ENCODE measurements at places on chromosomes 13 and 19.

DNA sequence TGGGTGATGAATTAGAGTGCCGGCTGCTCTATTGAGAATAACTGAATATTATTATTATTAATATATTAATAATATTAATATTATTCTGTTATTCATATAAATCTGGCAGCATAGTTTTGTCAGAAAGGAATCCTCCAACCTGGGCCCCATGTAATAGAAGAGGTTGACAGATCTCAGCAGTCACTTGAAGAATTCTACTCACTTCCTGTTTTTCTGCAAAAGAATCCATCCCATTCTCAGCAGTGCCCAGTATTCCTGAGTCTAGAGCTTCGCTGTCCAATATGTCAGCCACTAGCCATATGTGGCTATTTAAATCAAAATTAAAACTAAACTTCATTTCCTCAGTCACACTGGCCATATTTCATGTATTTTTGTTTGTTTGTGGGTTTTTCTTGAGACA is 72.4 kb upstream of the USPL1 start:
- no peak for DNase-seq

DNA sequence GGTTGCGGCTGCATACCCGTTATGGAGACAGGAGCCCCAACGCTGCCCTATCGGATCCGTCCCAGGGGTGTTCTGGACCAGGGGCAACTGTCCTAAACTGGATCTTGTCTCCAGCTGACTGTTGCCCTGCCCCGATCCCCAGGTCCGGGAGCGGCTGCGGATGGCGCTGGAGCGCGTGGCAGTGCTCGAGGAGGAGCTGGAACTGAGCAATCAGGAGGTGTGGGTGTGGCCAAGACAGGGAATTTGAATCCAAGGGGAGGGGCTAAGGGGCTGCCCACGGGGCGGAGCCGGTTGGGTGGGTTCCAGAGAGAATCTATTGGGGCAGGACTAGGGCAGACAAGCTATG is 9.9 kb downstream of the PPFIA3 start:
- DNase-seq = no peak

GRCh38 chr13:25948910-25949309 is 102.9 kb downstream of the SHISA2 start:
- DNase-seq = no peak

DNA sequence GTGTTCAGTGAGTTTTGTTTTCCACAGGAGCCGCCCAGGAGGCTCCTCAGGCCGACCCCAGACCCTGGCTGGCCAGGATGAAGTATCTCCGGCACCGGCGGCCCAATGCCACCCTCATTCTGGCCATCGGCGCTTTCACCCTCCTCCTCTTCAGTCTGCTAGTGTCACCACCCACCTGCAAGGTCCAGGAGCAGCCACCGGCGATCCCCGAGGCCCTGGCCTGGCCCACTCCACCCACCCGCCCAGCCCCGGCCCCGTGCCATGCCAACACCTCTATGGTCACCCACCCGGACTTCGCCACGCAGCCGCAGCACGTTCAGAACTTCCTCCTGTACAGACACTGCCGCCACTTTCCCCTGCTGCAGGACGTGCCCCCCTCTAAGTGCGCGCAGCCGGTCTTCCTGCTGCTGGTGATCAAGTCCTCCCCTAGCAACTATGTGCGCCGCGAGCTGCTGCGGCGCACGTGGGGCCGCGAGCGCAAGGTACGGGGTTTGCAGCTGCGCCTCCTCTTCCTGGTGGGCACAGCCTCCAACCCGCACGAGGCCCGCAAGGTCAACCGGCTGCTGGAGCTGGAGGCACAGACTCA is 12.9 kb downstream of the B3GNT3 start:
- DNase-seq = no peak

- DNase-seq = no peak
Measured at GRCh38 chr19:31387717-31388301, 38.6 kb upstream of the TSHZ3 start.

GRCh38 chr19:16519230-16519687 is 23.0 kb downstream of the CHERP start:
- DNase-seq = no peak

DNA sequence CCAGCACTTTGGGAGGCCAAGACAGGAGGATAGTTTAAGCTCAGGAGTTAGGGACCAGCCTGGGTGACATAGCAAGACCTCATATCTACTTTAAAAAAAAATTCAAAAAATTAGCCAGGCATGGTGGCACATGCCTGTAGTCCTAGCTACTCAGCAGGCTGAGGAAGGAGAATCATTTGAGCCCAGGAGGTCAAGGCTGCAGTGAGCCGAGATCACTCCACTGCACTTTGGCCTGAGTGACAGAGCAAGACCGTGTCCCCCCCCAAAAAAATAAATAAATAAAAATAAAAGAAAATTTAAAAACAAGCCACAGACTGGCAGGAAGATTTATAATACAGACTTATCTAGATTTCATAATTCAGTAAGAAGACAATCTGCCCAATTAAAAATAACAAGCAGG is 14.8 kb downstream of the PSPC1 start:
- DNase-seq = no peak

DNA sequence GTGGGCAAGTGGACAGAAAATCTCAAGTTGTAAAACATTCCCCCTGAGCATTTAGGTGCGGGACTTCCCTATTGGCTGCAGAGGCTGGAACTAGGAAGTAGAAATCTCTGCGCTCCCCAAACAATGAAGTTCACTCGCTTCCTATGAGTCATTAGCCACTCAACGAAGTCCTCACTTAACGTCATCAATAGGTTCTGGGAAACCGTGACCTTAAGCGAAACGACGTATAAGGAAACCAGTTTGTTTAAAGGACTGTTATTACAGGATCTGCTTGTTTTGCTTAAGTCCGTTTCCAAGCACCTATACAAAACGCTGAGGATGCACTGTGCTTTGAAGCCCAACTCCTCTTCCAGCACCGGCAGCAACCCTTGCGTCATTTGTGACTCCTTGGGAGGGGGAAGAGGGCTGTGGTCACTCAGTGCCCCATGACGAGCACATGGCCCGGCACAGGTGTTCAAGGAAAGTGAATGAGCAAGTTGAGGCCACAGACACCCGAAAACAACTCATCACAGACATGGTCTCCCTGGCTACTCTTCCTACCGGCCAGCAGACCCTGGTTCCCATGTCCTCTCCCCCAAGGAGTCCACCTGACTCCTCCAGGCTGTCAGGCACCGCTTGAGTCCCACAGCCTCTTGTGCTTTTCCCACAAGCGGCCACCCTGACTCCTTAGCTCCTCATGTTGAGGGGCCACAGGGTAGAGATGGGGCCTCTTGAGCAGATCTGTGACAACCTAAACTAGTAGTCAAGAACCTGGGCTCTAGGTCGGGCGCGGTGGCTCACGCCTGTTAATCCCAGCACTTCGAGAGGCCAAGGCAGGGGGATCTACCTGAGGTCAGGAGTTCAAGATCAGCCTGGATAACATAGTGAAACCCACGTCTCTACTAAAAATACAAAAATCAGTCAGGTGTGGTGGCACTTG is 4.8 kb downstream of the RPS16 start:
- no peak for DNase-seq

DNA sequence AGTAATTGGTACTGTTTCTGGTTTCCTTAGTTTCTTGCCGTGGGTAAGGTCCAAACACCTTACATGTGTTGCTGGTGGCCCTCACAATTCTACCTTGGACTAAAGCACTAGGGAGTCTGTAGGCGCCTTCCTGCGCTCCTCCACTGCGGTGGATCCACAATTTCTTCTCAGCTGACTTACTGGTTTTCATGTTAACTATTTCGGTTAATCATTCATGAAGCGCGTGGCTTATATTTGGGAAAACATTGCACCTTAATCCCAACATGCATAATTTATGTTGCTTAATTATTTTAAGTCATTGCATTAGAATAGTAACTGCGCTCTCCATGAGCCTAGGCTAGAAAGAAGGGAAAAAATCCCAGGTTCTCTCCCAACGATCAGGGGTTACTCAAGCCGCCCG is 37.7 kb downstream of the ARHGEF7 start:
- DNase-seq = no peak

DNA sequence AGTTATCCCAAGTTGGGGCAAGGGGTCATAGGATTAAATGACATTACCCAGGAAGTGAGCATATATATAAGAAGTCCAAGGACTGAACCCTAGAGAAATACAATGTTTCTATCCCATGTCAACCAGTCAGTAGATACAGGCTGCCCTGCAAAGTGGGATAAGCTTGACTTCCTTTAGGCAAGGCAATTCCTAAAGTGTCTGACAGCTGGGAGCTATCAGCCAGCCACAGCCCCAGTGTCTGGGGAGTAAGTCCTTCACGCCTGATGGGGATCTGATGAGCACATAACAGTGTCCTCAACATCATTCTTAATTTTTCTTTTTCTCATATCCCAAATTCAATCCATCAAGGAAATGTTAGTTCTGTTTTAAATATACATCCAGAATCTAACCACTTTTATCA is 54.1 kb downstream of the DNAJC15 start:
- DNase-seq = no peak

- no peak for DNase-seq
Measured at GRCh38 chr13:23279321-23279720, 98.5 kb downstream of the SGCG start.

- no peak for DNase-seq
Measured at GRCh38 chr19:13118424-13119193, 545 bp downstream of the NACC1 start.

- DNase-seq = no peak
Measured at GRCh38 chr13:97639236-97639635, 205.3 kb downstream of the RAP2A start.

- DNase-seq = no peak
Measured at GRCh38 chr13:39688699-39689405, 33.4 kb downstream of the COG6 start.

DNA sequence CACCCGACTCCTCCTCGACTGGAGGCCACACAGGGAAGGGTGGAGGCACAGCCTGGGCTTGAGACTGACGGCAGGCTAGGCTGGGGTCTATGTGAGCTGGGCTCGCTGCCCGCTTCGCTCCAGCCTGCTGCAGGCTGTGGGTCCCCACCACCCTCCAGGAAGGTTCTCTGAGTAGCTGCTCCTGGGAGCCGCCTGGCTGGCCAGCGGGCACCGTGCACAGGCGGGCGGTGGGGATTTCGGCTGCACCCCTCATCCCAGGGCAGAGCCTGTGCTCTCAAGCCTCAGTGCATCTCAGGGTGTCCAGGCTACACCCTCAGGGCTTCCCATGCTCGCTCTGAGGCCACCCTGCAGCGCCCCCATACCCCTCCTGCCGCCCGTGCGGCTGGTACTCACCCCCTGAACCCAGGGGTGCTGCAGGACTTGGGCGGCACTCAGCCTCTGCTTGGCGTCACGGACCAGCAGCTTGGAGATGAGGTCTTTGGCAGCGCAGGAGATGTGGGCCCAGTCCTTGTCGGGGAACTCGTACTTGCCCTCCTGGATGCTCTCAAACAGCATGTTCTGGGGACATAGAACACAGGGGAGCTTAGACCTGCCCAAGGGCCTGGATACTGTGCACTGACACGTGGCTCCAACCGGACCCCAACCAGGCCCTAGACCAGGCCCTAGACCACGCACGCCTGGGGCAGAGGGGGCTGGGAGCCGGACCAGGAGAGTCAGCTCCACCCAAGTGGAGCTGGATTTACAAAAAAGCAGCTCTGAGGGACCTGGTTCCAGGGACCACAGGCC is 10.2 kb downstream of the MKNK2 start:
- no peak for DNase-seq

- DNase-seq = peak; percentile 95
Measured at GRCh38 chr19:58386576-58387337, at the start of gene RPS5. RPS5 (plus strand) TSS chr19:58387269; CDS start chr19:58388138, 869 bp downstream.

GRCh38 chr19:31408460-31409124 is 59.4 kb upstream of the TSHZ3 start:
- DNase-seq = no peak

Measured in stimulated activated CD8-positive, alpha-beta memory T cell treated with anti-CD3 and anti-CD28 coated beads, Interleukin-12 subunit alpha, Interleukin-12 subunit beta, amount 100 ng/mL, for 1 hour (primary cell).